AG04450 (cell line): ENCODE measurements at places on chromosomes 6 and 20.

GRCh38 chr6:32718879-32719278 lies 22.3 kb upstream of the HLA-DQA2 start:
- no peak for DNase-seq

DNA sequence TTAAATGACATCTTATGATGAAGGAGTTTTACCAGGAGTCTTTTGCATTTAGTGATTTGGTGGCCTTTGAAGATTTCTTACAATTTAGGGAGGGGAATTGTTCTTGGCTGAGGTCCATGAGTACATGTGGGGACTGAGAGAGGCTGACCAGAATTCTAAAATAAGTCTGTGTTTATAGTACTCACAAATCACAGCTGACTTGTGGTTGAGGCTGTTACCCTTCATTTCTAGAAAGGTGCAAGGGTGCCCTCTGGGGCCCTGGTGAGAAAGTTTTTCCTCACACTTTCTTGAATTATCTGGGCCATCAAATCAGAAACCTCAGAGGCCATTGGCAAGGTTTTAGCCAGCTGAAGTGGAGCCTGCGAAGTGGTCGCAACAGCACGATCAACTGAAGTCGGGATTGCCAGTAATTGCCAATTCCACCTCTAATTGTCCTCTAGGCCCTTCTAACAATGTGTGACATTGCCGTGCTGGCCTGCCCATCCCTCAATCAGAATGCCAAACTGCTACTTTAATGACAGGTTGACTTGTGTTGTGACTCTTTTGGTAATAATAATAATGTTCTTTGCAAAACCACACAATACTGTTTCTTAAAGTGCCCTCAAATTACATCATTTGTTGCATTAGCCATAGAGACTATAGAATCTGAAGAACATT lies 221.6 kb downstream of the OGFRL1 start:
- peak; percentile 55 for DNase-seq

GRCh38 chr6:103198386-103198785 lies 1661.3 kb downstream of the HACE1 start:
- DNase-seq: no peak

DNA sequence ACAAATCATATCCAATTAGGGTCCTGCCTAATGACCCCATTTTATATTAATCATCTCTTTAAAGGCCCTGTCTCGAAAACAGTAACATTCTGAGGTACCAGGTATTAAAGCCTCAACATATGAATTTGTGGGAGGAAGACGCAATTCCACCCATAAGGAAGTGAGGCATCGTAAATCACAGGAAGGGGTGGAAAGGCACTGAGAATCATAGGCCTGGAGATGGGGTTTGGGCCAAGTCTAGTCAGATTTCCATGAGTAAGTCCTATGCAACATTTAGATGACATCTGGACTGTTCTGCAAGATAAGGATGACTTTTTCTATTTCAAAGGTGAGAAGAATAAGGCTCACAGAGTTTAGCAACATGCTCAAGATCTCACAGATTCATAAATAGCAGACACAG lies 534.0 kb downstream of the KHDRBS2 start:
- DNase-seq: no peak

- peak; percentile 4 for DNase-seq
Observed at GRCh38 chr20:38825901-38826625, 20.6 kb downstream of the PPP1R16B start.

DNA sequence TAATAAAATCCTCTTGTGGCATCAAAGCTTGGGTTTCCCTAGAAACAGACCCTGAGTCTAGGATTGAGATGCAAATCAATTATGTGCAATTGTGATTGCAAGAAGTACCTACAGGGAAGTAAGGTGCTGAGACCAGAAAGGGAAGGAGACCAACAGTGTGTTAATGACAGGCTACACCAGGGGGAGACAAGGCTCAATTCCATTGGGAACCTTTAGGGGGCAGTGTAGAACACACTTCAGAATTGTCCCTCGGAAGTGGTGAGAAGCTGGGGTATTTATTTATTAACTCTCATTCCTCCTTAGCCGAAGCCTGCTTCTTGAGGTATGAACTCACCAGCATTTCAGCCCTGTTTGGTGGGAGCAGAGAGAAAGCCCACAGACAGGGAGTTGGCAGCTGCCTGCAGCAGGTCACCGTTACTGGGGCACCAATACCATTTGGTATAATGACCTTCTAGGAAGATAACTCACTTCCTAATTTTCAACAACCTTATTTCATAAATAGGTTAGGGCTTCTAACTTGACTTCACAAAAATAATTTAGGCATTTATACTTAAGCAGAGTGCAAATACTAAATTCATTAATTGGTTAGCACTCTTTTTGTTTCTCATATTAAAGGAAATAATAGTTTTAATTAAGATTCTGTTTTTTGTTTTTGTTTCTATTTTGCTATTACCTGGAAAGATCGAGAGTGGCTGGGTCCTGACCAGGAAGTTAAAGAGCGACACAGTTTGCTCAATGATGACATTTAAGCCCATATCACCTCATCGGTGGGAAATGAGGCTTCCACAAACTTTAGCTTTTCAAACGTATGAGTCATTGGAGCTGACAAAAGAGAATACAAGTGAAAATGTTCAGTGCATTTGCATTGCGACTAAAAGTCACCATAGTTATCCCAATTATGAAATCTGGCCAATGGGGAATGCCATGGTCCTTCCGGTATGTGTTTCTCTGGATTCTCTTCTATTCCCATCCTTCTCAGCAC lies 94.8 kb downstream of the BTBD3 start:
- DNase-seq: peak; percentile 11

DNA sequence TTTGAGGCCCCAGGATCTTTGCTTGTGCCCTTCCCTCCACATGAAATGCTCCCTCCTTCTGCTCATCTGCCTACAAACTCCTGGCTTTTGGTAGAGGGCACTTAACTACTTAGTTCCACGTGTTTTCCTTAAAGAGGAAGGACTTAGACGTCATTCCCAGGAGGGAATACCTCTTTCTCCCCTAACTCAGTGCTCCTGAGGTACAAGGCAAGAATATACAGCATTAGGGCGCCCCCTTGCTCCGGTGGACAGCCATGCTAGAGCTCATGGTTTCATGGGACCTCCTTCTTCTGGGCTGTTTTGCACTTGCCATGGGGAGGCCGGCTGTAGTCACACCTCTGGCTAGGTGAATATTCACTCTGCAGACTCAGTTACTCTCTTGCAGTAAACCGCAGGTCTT lies 93.8 kb upstream of the LY86 start:
- no peak for DNase-seq

GRCh38 chr20:34526466-34526865 lies 10.2 kb downstream of the DYNLRB1 start:
- DNase-seq: no peak

- DNase-seq: no peak
Observed at GRCh38 chr6:89034586-89035251, 45.8 kb upstream of the PNRC1 start.
